ENCODE measurements at places on chromosomes 11 and 22.

- DNase-seq: no peak
These were observed 6.8 kb downstream of the GTSE1 start for GRCh38 chr22:46303347-46303965.

DNA sequence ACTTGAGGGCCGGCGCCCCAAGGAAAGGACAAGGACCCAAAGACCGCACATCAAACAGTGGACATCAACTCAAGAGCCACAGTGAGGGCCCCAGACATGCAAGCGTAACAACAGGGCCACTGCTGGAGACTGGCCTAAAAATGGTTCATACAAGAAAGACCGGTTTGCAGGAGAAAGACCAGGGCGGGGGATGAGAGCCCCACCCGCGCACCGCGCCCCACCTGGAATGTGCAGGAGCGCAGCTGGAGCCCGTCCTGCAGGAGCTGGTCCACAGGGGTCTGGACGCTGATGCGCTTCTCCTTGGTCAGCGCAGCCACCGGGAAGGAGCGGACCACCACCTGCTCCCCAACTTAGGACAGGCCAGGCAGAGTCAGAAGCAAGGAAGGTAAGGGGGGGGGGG, 13.9 kb downstream of the SBF1 start:
- DNase-seq: no peak

- no peak for DNase-seq
These were observed 33.1 kb downstream of the ARAP1 start for GRCh38 chr11:72719144-72719543.

DNA sequence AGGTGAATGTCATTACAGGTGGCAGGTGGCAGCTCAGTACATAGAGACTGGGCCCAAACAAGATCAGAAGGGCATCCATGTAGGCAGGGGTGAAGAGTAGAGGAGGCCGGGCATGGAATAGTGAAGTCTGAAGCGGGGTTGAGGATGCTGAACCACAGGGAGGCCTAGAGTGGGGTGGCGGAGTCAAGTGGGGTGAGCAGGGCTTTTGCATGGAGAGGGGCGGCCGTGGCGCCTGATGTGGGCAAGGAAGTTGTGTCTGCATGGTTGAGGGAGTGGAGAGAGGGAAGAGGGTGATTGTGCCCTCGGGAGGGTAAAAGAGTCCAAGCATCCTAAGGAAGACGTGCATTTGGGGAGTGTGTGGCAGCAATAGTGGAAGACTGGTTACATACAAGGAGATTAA, 14.4 kb downstream of the DDB2 start:
- DNase-seq: no peak

- no peak for DNase-seq
These were observed 415.8 kb downstream of the DYNC2H1 start for GRCh38 chr11:103525069-103525468.

- no peak for DNase-seq
These were observed 423.7 kb downstream of the SHANK2 start for GRCh38 chr11:70828593-70829082.

DNA sequence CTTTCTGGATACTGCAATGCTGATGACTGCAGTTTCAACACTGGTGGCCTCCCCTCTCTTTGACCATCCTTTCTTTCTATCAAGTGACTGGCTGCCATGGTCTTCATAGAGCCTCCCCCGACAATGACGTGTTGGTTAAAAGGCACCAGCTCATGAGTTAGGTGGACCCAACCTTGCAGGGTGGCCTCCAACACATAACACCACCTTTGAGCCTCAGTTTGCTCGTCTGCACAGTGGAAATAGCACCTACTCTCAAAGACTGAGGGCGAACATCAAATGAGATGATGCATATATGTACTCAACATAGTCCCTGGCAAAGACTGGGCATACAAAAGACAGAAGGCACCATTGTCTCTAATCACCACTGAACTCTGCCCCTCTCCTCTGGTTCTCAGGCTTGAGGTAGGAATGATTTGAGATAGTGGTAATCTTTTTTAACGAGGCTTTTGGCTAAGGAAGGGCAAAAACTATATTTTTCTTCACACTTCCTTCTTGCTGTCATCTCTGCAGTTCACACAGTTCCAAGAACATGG, 119.1 kb downstream of the NAT10 start:
- DNase-seq: no peak

GRCh38 chr11:34566208-34566551, 52.6 kb upstream of the ELF5 start:
- DNase-seq: no peak

- no peak for DNase-seq
These were observed 16.8 kb downstream of the EED start for GRCh38 chr11:86261328-86261727.

GRCh38 chr11:74446532-74446938, 20.8 kb downstream of the KCNE3 start:
- DNase-seq: no peak

DNA sequence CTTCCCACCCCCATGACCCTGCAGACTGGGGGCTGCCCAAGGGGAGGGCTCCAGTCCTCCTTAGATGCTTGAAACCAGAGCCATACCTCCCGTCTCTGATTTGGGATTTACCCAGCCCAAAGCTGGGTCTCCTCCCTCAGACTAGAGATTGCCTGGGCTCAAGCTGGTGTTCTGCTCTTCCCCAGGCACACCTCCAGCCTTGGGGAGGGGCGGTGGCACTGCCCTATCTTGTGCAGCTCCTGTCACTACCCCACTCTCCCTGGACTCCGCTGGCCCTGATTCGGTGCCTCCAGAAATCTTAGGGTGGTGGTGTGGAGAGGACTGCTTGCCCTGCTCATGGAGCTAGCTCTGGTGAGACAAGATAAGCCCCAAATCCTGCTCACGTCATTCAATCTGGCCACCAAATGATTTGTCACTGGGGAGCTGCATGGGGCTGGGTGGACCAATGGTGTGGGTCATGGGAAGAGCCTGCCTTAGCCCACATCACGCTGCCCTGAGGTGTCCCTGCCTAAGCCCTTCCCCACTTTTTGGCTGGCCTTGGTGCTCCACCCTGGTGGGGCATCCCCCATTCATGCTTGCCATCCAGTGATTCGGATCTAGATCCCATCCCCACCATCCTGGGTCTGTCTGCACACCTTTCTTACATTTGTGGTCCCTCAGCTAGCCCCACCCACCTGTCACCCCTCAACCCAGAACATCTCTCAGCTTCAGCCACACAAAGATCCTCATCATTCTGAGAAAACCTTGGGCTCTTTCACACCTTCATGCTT, 87.7 kb downstream of the PDE2A start:
- DNase-seq: no peak

DNA sequence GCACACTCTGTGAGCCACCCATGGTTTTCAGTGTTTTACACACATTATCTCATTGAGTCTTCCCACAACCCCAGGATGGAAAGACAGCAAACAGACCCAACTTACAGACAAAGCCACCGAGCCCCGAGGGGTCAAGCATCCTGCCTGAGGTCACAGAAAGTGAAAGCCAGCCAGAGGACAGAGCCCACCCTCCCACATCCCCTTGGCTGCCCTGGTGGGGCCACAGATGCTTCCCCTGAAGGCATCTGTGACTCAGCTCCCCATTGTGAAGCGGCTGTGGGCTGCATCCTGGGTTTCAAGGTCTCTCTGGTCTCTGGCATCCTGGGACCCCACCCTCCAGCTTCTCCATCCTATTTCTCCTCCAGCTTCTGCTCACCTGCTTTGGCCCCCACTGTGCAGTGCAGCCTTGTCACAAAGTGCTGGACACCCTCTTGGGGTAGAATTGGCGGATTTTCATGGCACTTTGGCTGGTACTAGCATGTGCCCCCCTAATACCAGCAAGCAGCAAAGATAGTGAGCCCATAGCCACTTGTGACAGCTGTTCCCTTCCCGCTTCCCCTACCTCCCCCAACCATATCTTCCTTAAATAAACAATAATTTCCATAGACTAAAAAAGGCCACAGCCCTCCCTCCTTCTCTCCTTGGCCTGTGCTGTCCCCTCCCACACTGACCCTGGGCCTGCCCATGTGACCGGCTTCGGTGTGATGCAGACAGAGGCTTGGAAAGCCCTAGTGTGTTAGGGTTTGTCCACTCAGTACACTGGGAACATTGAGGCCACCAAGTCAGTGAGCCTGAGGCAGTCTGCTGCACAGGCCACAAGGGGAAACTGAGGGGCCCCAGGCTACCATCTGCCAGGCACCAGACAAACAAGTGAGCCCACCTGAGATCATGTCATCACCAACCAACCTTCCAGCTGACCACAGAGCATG, 53.9 kb upstream of the SHISAL1 start:
- DNase-seq: no peak

- no peak for DNase-seq
These were observed 3.0 kb upstream of the RRAS2 start for GRCh38 chr11:14361951-14362350.

DNA sequence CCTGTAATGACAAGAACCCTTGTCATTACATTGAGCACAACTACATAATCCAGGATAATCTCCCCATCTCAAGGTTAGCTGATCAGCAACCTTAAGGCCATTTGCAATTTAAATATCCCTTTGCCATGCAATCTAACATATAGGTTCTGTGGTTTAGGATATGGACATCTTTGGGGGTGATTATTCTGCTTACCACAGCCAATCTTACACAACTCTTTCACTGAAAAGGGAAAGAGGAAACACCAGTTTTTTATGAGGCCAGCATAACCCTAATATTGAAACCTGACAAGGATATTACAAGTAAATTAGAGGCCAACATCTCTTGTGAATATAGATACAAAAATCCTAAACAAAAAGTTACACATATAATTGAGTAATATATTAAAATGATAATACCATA, 78.5 kb downstream of the CYP2R1 start:
- no peak for DNase-seq

Data from T1000 (cell line).